ENCODE measurements at places on chromosomes 11 and 22.

DNA sequence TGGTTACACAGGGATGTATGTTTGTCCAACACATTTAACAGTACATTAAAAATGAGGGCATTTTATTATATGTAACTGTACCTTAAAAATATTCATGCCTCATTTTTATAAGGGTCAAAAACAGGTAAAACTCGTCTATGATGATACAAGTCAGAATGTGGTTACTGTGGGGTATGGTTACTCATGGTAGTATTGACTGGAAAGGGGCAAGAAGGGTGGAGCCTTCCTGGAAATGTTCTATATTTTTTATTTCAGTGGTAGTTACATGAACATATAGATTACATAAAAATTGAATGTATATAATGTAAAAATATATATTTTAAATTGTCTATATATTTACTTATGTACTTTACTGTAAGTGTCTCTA lies 99.8 kb downstream of the STIM1 start:
- DNase-seq: no peak

DNA sequence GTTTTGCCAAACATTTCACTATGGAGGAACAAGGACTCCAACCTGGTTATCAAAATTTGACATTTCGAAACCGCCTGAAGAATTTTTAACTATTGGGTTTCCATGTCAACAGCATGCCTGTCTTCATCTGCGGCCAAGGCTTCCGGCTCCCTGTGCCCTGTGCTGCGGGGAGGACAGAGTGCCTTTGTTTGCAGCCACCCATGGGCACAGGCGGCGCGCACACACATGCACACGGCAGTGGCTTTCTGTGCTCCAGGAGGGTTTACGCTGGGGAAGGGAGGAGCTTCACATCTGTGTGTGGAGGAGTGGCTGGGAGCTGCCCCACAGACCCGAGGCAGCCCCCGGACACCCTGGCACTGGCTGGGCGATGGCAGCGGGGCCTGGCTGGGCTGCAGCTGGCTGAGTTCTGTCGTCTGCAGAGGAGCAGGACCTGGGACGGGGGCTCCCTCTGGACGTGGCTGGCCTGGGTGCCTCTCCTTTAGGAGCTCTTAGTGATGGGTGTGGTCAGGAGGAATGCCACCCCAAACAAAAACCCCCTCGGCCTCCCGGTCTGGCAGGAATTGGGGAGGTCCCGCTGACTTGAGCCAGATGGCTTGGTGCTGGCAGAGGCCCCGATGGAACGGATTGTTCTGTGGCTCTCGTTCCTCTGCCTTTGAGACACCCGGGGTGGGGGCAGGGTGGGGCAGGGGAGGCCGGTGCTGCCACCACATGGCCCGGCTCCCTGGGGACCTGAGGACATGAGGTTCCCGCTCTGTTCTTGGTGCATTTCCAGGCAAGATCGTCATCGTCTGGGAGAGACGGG lies 1290.9 kb downstream of the BRD1 start:
- peak; percentile 12 for DNase-seq

GRCh38 chr22:42754658-42755057 lies 34.0 kb upstream of the A4GALT start:
- peak; percentile 97 for DNase-seq

- no peak for DNase-seq
Measured at GRCh38 chr22:31579835-31580242, 82.2 kb downstream of the PISD start.

- DNase-seq: no peak
Measured at GRCh38 chr22:22376352-22376706, 131.7 kb downstream of the VPREB1 start.

DNA sequence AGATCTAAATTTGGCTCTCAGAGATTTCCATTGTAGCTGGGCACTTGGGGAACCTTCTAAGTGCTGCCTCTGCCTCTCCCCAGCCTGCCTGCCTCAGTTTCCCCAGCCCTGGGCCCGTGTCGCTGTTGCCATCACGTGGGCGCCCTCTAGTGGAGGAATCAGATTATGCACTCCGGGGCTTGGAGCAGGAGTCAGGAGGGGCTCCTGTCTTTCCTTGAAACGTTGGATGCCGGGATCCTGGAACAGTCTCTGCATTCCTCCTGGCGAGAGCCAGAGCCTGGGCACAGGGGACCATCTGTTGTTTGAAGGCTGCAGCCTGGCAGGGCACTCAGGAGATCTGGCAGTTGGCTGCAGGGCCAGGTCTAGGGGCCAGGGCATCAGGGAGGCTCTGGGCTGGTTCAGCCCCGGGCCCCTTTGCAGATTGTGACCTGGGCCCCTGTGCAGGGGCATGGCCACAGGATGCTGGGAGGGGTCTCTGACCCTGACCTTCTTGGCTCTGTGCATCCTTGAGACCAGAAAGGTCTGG lies 71.6 kb downstream of the LRP5 start:
- no peak for DNase-seq

- DNase-seq: no peak
Measured at GRCh38 chr11:28346209-28346608, 238.0 kb downstream of the METTL15 start.

DNA sequence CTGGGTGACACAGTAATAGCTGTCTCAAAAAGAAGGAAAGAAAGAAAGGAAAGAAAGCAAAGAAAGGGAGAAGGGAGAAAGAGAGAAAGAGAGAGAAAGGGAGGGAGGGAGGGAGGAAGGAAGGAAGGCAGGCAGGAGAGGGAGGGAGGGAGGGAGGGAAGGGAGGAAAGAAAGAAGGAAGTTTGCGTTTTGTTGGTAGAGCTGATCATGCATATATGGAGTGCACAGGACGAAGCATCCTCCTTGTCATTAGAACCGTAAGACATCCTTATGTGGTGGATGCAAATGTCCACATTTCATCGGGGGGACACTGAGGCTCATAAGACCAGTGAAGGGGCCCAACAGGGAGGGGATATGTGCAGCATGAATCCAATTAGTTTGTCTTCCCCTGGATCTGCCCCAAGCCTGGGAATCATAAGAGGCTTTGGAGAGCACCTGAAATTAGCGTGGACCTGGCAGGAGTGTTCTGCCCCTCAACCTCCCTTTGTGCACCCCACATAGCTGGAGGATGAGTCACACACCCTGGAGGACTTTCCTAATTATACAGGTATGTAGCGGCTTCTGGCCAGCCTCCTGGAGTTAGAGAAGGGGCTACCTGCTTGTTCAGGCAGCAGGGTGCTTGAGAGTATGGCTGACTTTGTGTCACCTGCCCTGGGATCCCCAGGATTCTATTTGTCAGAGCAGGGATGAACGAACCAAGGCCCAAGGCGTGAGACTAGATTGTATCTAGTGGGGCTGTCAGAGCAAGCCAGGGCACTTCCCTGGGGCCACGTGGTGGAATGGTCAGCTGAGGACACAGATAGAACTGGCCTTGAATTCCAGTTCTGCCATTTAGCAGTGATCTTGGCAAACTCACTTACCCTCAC lies 119.7 kb upstream of the CD82 start:
- no peak for DNase-seq

DNA sequence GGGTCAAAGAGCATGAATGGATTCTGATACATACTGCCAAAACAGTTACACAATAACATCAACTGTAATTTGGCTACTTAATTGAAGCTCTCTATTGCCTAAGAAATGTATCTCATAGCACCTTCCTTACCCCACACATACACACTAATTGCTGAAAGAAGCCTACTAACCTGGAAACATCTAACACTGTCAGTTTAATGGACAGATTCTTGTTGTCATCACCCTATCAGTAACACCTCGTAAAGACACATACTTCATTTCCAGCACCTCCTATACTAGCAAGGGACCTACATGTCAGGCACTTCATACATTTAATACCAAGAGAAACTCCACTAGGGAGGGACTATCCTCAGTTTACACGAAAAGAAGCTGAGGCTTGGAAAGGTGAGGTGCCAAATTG lies 9.9 kb downstream of the NAP1L4 start:
- no peak for DNase-seq

GRCh38 chr11:104781719-104782376 lies 116.4 kb downstream of the CASP12 start:
- DNase-seq: no peak

GRCh38 chr11:80586464-80586863 lies 1145.6 kb upstream of the TENM4 start:
- DNase-seq: peak; percentile 52

GRCh38 chr11:80958361-80958760 lies 1517.5 kb upstream of the TENM4 start:
- peak; percentile 12 for DNase-seq

GRCh38 chr11:21295508-21295907 lies 626.1 kb downstream of the NELL1 start:
- DNase-seq: no peak

GRCh38 chr11:82494988-82495432 lies 238.7 kb downstream of the FAM181B start:
- DNase-seq: no peak

DNA sequence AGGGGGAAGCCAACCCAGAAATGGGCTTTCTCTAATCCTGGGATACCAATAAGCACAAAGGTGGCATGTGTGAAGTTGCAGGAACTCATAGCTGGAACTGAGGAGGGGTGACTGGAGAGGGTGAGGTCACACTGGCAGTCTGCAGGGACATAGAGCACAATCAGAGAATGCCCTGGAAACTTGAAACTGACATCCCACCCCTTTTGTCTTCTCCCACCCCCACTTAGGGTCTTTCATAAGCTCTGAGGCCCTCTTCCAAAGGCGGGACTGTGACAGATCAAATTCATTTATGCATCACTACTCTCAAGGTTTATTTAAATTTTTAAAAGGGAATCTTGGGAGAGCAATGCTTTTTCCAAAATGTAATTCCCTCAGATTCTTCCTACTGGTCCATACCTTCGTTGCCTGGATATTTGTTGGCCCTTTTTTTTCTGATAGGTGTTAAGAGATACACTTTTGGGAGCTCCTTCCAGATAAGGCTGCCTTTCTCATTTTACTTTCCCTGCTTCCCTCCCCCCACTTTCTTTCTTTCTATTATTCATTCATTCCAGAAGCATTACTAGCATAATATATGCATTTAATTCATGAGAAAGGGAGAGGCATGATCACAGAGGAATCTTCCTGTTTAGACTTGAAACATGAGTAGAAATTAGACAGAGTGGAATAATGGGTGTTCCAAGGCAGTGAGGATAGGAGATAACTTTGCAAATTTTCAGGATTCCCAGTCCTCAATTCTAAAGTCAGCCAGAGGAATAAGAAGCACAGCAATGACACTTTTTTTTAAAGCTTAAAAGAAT lies 14.8 kb downstream of the OR51E2 start:
- peak; percentile 27 for DNase-seq

DNA sequence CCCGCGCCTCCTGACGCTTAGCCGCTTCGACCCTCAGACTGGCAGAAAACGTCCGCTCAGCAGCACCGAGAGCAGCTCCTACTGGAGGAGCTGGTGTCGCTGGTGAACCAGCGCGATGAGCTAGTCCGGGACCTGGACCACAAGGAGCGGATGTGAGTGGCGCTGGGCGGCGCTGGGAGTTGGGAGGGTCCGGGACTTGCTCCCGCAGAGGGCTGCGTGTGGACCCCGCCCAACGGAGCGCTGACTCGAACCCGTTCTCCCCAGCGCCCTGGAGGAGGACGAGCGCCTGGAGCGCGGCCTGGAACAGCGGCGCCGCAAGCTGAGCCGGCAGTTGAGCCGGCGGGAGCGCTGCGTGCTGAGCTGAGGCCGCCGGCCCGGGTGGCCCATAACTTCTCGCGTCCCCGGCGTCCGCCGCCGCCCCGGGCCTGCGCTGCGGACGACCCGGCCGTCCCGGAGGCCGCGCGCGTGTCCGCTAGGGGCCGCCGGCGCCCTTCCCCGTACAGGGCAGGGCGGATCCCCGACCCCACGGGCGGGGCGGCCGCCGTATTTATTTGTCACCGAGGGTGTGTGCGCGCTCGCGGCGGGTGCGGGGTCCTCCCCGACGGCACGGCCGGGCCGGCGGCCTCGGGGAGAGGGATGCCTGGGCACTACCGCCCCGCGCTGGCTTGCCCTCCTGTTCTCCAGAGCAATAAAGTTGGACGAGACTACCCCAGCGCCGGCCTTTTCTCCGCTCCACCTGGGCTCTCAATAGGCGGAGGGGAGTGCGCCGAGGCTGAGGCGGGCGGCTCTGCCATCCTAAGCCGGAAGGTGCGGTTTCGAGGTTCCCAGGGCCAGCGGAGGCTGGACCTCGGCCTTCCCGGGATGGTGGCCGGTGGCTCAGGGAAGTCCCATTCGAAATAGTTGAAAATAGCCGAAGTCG lies 3.4 kb downstream of the KCNK7 start:
- peak; percentile 69 for DNase-seq

- no peak for DNase-seq
Measured at GRCh38 chr11:72190631-72191071, 1.3 kb upstream of the FOLR1 start.

- DNase-seq: no peak
Measured at GRCh38 chr22:24427500-24428164, at the start of gene ADORA2A. ADORA2A (plus strand) TSS chr22:24427599; CDS start chr22:24433405, 5,806 bp downstream.

- DNase-seq: no peak
Measured at GRCh38 chr22:25780673-25781072, 38.7 kb downstream of the MYO18B start.

DNA sequence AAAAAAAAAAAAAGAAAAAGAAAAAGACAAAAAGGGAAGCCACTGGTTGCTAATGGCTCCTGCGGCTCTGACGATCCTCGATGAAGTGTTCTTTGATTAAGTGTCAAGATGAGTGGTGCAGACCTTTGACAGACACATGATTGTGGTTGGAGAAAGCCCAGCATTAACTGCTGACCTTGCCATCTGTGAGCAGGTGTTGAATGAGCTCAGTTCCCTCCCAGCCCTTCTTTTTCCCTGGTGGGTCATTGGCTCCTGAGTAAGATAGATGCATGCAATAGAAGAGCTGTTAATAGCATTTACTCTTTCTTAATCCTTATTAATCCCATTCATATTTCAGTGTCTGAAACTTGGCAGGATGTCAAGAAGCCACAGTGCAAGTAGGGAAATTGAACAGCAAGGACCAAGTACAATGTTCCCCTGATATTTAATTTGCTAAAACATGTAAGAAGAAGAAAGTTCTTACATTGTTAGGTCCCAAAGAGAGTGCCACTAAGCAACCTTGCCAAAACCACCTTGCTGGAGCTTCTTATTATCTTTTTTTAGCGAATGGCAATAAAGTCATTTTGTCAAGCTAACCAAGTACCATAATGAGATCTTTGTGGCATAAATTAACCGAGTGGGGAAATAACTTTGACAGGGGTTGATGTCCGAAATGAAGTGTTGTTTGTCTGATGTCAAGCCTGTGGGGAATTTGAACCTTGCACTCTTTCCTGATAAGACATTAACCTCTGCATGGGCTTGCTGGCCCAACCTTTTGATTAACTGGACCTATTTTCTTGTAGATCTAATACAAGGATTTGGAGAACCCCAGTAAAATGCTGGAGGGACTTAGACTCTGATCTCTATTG lies 113.7 kb downstream of the PTPRJ start:
- DNase-seq: peak; percentile 33

- no peak for DNase-seq
Measured at GRCh38 chr11:74033046-74033445, 24.2 kb upstream of the UCP3 start.

- peak; percentile 50 for DNase-seq
Measured at GRCh38 chr11:57417056-57417455, 9.9 kb downstream of the SLC43A3 start.

DNA sequence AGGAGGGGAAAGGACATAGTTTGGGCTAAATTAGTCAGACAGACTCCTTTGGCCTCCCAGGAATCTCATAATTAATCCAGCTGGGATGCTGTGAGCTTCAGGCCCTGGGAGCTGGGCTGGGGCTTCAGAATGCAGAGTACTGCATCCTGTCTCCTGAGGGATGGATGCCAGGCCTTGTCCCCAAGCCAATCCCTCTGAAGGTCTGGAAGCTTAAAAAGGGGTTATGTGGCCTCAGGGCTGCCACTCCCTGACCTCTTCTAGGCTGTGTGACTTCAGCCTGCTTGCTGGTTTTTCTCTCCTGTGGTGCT lies 6.9 kb upstream of the LRRC32 start:
- DNase-seq: no peak

All from astrocyte (in vitro differentiated cells and primary cell).